ENCODE measurements at places on chromosomes 2 and 18.

DNA sequence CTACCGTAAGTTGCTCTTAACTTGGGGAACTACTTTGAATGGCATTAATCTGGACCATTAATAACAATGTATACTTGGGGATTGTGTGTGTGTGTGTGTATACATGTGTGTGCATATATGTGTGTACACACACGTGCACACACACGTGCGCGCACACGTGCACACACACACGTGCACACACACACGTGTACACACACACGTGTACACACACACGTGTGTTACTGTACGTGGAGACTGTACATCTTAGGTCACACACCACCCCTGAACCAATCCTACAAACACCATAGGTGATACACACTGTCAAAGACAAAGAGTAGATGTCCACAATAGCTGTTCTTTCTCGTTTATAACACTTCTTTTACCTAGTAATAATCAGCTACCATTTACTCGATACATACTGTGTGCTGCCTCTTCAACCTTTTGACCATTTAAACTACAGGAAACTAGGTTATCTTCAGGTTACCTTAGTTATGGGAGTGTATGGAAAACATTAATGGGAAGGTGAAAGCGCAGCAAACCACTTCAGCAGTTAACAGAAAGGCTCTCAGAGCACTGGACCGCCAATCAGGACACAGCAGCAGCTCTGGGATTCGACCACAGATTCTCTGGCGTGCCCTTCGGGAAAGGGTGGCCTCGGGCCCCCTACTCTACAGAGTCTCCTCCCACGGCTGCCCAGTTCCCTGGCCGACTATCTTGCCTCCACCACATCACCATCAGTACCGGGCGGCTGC is 894 bp upstream of the GCC2 start:
- DNase-seq = no peak

GRCh38 chr2:197839327-197839726 is 34.9 kb downstream of the PLCL1 start:
- DNase-seq = no peak

- DNase-seq = no peak
Observed at GRCh38 chr2:28649481-28650265, 102.0 kb upstream of the PPP1CB start.

GRCh38 chr2:31246184-31246852 is 12.4 kb downstream of the EHD3 start:
- DNase-seq = no peak

- DNase-seq = no peak
Observed at GRCh38 chr2:232030229-232030628, 68.7 kb downstream of the DIS3L2 start.

DNA sequence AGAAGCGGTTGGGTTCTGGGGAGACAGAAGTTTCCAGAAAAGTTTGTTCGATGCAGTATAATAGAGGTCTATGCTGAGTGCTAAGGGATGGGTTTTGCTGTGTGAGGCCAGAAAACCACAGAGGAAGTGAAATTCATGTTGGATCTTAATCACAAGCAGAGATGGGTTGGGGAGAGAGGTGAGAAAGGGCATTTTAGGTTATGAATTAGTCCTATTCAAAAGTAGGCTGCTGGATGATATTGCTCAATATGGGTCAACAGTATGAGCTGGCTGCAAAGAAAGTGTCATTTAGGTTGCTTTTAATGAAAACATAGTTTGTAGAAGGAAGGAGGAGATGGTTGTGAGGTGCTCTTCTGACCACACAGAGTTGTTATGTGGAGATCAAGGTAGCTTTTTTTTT is 118.8 kb upstream of the LHCGR start:
- DNase-seq = no peak

GRCh38 chr2:195338856-195339255 is 318.2 kb upstream of the SLC39A10 start:
- DNase-seq = no peak

GRCh38 chr18:48545757-48546321 is 7.0 kb downstream of the CTIF start:
- DNase-seq = peak; percentile 77

- DNase-seq = no peak
Observed at GRCh38 chr2:129437725-129438124, 541.7 kb upstream of the RAB6C start.

- DNase-seq = no peak
Observed at GRCh38 chr18:75472906-75473305, 45.4 kb upstream of the SMIM21 start.

DNA sequence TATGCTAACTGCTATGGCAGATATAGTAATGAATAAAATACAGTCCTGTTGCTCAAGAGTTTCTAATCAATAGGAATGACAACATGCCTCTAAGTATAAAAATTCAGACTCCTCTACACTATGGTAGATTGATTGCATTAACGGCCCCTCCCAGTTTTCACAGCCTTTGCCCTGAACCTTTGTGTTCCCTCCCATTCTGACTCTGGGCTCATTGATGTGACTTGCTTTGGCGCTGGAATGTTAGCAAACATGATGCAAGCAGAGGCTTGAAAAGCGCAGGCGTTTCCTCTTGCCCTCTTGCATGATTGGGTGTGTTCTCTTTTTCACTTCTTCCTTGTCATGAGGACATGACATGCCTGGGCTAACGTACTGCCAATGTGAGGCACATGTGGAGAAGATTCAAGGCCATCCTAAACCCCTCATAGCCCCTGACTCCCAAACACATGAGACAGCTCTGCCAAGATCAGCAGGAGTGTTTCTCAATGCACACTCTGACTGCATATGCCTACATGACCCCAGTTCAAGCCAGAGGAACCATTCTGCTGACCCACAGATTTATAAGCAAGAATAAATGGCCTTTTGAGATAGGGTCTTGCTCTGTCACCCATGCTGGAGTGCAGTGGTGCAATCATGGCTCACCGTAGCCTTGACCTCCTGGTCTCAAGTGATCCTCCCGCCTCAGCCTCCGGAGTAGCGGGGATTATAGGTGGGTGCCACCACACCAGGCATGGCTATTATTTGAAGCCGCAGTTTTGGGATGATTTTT is 49.7 kb upstream of the CD28 start:
- DNase-seq = peak; percentile 32

GRCh38 chr2:54185105-54185504 is 69.7 kb downstream of the ACYP2 start:
- no peak for DNase-seq

DNA sequence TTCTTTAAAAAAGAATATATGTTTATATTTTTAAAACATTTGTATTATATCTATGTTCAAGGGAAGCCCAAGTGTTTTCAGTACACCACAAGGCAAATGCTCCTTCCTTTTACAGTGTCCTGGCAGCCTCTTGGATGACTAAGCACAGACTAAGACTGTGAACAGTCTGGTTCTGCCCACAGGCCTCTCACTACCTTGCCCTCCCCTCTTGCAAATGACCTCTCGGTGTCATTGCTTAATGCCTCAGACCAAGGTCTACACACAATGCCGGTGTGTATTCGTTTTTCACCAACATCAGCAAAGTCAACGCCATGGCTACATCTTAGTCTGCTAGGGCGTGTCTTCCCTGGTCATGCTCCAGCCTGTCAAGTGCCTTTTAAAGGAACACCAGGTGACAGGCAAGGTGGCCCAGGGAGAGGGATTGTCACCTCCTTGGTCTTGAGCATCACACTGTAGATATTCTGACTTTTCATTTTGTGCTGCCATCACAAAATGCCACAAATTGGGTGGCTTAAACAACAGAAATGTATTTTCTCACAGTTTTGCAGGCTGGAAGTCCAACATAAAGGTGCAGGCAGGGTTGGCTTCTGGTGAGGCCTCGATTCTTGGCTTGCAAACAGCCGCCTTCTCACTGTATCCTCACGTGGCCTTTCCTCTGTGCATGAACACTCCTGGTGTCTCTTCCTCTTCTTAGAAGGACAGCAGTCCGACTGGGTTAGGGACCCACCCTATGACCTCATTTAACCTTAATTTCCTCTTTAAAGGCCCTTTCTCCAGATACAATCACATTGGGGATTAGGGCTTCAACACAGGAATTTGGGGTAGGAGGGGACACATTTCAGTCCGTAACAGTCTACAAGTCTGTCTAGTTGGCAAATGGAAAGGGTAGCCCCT is 266.5 kb downstream of the KLHL29 start:
- DNase-seq = no peak

GRCh38 chr2:188786368-188786841 is 187.8 kb upstream of the COL3A1 start:
- DNase-seq = no peak

DNA sequence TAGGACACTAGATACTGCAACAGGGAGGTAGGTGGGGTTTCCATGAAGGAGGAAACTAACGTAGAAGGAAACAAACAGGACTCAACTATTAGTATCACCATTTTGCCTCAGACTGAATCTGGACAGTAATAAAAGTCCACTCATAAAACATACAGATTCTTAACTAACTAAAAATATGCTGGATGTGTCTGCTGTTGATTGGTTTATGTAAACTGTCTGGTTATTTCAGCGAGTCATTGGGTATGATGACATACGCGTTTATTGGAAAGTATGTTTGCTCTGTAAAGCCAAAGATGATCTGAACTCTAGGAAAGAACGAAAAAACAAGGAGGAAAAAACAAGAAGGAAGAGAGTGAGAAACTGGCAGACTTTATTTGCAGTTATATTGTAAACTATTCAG is 1816.1 kb upstream of the LRRTM1 start:
- DNase-seq = no peak

DNA sequence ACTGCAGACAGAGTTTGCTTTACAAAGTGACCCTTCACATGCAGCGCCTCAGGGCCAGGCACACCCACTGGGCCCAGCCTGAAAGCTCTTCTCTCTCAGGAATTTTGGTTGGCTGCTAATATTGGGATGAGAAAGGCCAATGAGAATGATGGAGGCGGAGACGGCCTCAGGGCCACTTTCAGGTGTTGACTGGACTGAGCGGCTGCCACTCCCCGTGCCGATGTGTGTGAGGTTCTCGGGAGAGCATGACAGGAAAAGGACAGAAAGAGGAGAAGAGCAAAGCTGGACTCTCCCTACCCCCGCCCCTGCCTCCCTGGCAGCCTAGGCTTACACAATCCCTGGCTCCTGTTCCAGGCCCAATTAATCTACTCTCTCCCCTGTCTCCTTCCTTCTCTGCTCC is 155.7 kb downstream of the CELF4 start:
- no peak for DNase-seq

DNA sequence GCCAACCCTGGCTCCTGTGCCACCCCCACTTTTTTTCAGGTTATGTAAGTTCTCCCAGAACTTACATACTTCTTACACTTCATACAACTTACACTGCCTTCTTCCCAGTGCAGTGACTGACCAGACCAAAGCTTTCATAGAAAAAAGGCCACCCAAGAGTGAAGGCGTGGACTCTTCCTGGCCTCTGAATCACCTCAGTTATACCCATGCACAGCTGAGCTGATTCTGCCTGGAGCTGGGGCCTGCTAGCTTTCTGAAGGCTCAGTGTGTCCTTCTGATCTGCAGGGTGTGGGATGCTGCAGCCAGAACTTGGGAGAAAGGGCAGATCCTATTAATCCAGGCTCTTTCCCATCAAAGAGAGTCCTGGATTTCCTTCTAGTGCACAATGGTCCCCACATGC is 216.1 kb downstream of the TTC32 start:
- DNase-seq = no peak

- DNase-seq = peak; percentile 11
Observed at GRCh38 chr2:157261199-157261782, 3.8 kb downstream of the GALNT5 start.

DNA sequence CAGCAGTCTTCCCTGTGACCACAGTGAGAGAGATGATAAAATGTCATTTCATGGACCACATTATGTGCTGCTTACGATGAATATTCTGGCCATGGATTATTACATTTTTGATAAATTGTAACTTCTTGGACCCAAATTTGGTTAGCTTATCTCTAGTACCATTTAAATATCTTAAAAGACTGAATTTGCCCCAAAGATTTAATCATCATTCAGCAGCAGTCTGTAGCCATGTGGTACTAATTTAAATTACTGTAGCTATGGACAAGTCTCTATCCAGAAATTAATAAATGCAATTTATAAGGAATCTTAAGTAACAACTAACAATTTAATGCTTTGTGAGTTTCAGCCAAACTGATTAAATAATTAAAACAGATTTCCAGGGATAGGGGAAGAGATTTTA is 644.9 kb upstream of the FANCL start:
- DNase-seq = no peak

DNA sequence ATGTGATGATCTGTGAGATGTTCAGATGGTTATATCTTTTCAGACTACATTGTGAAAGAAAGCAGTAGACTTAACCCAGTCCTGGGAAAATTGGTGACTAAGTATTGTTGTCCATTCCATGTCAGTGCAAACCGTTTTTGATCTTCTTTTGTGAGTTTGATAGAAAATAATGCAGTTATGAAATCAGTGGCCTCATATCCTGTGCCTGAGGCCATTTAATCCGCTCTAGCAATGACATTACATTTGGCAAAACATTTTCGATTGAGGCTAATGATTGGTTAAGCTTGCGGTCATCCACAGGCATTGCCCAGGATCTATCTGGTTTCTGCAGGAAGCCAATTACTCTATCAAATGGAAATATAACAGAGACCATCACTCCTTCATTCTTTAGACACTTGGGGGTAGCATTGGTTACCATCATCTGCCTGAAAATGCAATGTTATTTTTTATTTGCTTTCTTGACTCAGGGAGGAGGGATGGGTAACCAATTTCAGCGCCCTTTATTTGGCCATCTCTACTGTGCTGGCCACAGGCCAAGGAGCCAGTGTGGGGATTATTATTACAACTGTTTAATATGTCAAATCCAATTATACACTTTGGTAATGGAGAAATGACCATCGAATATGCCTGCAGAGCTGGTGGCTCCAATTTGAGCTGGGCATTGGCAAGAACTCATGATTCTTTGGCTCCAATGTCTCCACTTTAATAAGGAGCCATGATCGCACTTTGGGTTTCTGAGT is 33.6 kb downstream of the TRIB2 start:
- DNase-seq = no peak

- DNase-seq = no peak
Observed at GRCh38 chr2:141748616-141749015, 382.2 kb downstream of the LRP1B start.
